ENCODE measurements at places on chromosomes 2 and 18.
A peak's percentile ranks its signal among the peaks of the same experiment; 100 is the strongest.

GRCh38 chr18:62505669-62506494, 16.9 kb upstream of the ZCCHC2 start:
- peak overlapping the region; percentile 100 for H3K27ac ChIP-seq
- H3K36me3 ChIP-seq: peaks cover 51% of the 10 kb centered on the region
- no peaks in the 10 kb centered on the region for H3K27me3 ChIP-seq
- H3K4me1 ChIP-seq: peaks cover 49% of the 10 kb centered on the region
- peak; percentile 43 for DNase-seq

GRCh38 chr2:216486708-216487107, 11.9 kb upstream of the RPL37A start:
- H3K27me3 ChIP-seq: no peaks in the 10 kb centered on the region
- no peak for DNase-seq
- no peak overlapping the region for H3K4me3 ChIP-seq
- peaks cover 5% of the 10 kb centered on the region for H3K4me1 ChIP-seq
- peaks cover 9% of the 10 kb centered on the region for H3K36me3 ChIP-seq

DNA sequence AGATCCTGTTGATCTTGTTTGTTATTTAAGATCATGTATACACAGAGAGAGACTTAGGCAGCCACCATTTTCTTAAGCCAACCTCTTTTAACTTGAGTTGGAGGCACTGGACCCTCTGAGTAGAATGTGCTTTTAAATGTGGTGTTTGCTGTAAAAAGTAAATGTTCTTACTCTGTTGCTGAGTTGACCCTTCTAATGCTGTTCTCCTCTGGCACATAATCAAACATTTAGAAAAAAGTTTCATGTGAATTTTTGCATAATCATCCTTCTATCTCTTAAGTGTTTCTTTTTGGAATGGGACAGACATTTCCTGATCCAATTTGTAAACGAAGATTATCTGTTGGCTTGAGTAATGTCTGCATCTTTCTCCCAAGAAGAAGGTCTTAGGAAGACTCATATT, 255.1 kb upstream of the ETAA1 start:
- no peak for DNase-seq
- H3K27ac ChIP-seq: no peak overlapping the region
- H3K4me3 ChIP-seq: no peak overlapping the region
- H3K4me1 ChIP-seq: no peaks in the 10 kb centered on the region
- no peaks in the 10 kb centered on the region for H3K36me3 ChIP-seq

DNA sequence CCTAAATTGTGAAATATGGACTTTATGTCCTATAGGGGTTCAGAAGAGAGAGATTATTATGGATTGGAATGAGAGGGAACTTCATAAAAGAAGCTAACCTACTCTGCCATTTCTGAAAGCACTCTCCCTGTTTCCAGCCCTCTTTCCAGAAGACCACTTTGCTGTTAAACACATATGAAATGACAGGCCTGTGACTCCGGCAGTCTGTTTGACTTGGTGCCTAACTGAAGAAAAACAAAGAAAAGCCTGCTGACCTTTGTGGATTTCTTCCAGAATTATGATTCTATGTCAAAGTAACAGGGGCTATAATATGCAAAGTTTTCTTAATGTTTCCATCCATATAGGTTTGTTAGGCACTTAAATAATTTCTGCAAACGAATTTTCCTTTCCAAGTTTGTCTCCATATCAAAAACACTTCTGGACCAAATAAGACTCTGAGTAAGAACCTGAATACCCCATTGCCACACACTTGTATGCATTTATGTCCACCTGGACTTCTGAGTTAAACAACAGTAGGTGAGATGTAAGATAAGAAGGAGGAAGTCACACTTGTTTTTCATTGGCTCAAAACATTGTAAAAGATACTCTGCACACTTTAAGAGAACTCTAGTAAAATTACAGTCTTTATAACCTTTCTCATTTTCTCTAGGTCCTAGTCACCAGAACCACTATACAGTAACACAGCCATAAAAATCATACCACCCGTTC, 111.7 kb downstream of the PIEZO2 start:
- H3K36me3 ChIP-seq: no peaks in the 10 kb centered on the region
- H3K4me1 ChIP-seq: no peaks in the 10 kb centered on the region
- H3K27ac ChIP-seq: no peak overlapping the region
- peaks cover 20% of the 10 kb centered on the region for H3K27me3 ChIP-seq
- no peak for DNase-seq
- no peak overlapping the region for H3K4me3 ChIP-seq

DNA sequence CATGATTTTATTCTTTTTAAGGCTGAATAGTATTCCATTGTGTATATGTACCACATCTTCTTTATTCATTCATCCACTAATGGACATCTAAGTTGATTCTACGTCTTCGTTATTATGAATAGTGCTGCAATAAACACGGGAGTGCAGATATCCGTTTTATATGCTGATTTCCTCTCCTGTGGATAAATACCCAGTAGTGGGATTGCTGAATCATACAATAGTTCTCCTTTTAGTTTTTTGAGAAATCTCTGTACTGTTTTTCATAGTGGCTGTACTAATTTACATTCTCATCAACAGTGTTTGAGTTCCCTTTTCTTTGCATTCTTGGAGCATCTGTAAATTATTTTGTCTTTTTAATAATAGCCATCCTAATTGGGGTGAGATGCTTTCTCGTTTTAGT, 114.5 kb downstream of the RGPD3 start:
- peaks cover 4% of the 10 kb centered on the region for H3K4me1 ChIP-seq
- no peaks in the 10 kb centered on the region for H3K36me3 ChIP-seq
- no peak overlapping the region for H3K27ac ChIP-seq
- no peak overlapping the region for H3K4me3 ChIP-seq
- no peak for DNase-seq
- H3K27me3 ChIP-seq: peaks cover 18% of the 10 kb centered on the region

DNA sequence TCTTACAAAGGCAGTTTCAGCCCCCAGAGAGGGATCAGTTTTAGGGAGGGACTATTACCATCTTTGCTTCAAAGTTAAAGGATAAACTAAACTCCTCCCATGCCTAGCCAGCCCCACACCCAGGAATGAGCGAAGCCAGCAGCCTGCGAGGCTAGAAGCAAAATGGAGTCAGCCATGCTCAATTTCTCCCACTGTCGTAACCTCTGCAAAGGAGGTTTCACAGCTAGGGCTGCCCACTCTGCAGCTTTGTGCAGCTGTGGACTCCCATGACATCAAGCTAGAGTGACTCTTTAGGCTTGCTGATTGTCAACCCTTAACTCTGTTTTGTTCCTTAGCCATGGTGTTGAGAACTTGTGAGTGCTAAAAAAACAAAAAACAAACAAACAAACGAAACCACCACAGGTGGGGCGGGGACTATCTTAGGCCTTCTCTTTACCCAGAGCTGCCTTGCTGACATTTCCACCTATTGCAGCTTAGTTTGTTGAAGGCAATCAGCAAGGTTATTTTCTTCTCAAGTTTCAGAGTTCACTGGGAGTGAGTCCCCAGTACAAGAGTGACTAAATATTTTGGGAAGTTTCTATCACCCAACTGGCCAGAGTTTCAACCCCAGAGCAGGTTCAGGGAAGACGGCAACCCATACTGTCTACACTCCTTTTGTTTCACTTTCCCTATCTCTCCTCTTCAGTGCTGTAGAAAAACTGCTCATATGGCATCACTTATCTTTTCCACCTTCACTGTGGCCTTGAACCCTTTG, 592.1 kb downstream of the XIRP2 start:
- H3K4me3 ChIP-seq: no peak overlapping the region
- H3K36me3 ChIP-seq: no peaks in the 10 kb centered on the region
- no peaks in the 10 kb centered on the region for H3K27me3 ChIP-seq
- DNase-seq: no peak
- H3K4me1 ChIP-seq: no peaks in the 10 kb centered on the region

DNA sequence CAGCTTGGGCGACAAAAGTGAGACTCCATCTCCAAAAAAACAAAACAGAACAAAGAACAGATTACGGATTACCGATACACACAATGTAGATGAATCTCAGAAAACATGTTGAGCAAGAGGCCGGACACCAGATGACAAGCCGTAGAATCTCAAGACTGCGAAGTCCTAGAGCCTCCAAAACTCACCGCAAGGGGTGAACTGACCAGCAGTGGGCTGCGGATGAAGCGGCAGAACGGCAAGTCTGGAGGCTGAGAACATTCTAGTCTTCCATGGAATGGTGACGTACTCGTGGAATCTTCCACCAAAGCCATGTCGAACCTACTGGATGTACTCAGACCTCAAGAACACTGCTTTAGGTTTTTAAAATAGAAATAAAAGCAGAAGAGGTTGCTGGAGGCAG, 198.8 kb downstream of the NDUFA10 start:
- H3K27ac ChIP-seq: no peak overlapping the region
- DNase-seq: no peak
- no peak overlapping the region for H3K4me3 ChIP-seq
- peaks cover 2% of the 10 kb centered on the region for H3K27me3 ChIP-seq
- H3K36me3 ChIP-seq: no peaks in the 10 kb centered on the region
- no peaks in the 10 kb centered on the region for H3K4me1 ChIP-seq

DNA sequence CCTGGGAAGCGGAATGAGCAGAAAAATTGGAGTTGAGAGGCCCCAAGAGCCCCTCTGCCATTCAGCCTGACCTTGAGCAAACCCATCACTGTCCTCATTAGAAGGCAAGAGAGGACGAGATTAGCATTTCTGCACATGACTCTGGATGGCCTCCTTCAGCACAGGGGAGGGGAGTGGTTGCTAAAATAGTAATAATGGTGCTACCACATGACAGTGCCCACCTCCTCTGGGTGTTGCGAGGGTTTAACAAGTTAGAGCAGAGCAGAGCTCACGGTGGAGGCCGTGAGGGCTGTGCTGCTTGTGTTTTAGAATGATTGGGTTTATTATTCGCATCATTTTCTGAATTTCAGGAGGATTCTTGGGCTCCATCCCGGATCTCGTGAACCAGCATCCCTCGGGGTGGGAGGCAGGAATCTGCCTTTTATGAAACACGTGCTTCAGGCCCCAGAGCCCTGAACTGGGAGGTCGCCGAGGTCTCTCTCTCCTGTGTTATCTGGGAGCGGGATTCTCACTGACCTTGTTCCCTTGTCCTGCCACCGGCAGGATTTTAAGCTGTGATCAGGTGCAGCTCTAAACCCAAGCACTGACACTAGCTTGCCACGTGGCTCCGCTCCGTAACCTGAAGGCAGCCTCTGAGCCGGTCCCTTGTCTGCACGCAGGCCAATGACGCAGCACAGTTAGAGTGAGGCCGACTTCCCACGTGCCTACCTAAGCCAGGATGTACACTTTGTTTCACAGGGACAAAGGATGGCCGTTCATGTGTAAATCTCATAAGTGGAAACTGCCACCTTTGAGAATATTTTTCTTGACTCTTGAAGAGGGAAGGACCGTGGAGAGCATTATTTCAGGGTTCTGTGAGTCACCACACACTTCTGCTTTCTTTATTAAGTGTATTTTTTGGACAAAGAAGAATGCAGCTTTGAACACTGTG, 142.3 kb downstream of the ACOXL start:
- no peak overlapping the region for H3K27ac ChIP-seq
- H3K4me1 ChIP-seq: peaks cover 45% of the 10 kb centered on the region
- peaks cover 6% of the 10 kb centered on the region for H3K36me3 ChIP-seq
- no peak for DNase-seq
- H3K4me3 ChIP-seq: no peak overlapping the region

DNA sequence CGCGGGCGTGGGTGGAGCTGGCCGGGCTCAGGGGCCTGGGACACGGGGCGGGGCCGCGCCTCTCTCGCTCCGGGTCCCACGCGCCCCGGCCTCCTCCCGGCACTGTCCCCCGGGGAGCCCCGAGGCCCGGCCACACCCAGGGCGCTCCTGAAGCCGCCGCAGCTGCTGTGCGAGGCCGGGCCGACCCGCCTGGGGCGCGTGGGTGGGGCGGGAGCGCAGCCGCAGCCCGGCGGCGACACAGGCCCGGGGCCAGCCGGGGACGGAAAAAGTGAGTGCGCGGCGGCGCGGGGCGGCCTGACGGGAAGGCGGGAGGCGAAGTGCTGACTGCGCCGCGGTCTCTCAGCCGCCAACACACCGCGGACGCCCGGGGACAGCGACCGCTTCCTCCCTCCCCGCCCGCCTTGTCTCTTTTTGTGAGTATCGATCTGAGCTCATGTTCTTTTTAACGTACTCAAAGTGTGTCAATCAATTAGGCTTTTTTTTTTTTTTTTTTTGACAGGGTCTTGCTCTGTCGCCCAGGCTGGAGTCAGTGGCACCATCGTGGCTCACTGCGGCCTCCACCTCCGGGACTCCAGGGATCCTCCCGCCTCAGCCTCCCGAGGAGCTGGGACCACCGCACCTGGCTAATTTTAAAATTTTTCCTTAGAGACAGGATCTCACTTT, 14.5 kb downstream of the PDCD1 start:
- H3K4me3 ChIP-seq: peak overlapping the region; percentile 65
- peaks cover 33% of the 10 kb centered on the region for H3K4me1 ChIP-seq
- DNase-seq: peak; percentile 74
- peak overlapping the region; percentile 86 for H3K27ac ChIP-seq
- H3K27me3 ChIP-seq: peaks cover 9% of the 10 kb centered on the region

DNA sequence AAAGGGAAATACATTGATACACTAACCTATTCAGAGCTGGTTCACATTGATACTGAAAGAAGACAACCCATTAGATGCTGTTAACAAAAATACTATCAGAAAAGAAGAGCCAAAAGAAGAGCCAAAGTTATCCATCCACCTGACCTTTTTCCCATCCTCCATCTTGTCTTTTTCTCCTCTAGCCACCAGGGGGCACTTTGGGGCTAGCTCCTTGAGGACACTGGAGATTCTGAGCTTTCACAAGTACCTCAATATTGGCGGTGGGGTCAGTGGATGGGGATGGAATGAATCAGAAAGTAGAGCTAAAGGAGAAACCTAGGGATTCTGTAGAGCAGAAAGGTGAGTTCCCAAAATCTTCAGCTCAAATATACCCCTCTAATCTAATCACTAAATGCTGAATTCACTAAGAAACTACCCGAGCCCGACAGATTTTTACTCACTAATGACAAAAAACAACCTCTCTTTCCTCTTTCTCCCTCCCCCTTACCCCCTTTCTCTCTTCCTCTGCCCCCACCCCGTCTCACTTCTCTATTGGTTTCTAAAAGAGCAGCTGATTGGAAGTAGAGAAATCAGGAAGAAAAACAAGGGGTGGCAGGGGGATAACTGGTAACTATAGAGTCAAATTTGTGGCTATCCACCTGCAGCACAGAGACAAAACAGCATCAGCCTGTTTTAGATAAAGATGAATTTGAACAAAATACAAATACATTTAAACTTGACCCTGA, 203.3 kb downstream of the TCF4 start:
- H3K27me3 ChIP-seq: no peaks in the 10 kb centered on the region
- H3K4me1 ChIP-seq: no peaks in the 10 kb centered on the region
- DNase-seq: no peak

DNA sequence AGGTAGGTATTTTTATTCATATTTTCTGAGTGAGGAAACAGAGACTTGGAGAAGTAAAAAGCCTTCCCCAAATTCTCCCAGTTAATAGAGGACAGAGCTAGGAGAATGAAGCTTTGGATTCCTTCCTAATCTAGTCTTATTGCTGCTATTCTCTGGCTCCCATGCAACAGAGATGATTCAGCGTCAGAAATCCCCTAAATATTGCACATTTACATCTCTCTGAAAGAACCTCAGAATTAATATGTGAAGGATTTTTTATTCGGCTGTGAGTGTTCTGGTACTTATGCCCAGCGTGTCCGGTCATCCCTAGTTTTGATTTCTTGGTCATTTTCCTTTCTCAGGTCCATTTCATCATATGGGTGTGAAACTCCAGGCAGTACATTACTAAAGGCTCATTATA, 91.2 kb upstream of the SESTD1 start:
- H3K27ac ChIP-seq: no peak overlapping the region
- no peaks in the 10 kb centered on the region for H3K4me1 ChIP-seq
- H3K4me3 ChIP-seq: no peak overlapping the region
- peaks cover 2% of the 10 kb centered on the region for H3K27me3 ChIP-seq

GRCh38 chr2:54999182-54999581, 51.1 kb downstream of the RTN4 start:
- no peak for DNase-seq
- H3K4me3 ChIP-seq: no peak overlapping the region
- peaks cover 7% of the 10 kb centered on the region for H3K36me3 ChIP-seq
- peaks cover 19% of the 10 kb centered on the region for H3K4me1 ChIP-seq

- no peak for DNase-seq
- peak overlapping the region; percentile 78 for H3K27ac ChIP-seq
- H3K4me1 ChIP-seq: peaks cover 7% of the 10 kb centered on the region
- peak overlapping the region; percentile 65 for H3K4me3 ChIP-seq
These were observed 1.7 kb upstream of the ZNF532 start for GRCh38 chr18:58862851-58863538.

Measured in activated CD4-positive, alpha-beta T cell treated with anti-CD3 and anti-CD28 coated beads, Interleukin-2, amount 10 ng/mL, durations not matched to agents 7 days and 5 days (primary cell).